Effector memory CD4-positive, alpha-beta T cell (primary cell): ENCODE measurements at places on chromosomes 16 and 17.

GRCh38 chr17:8803531-8804420, 4.6 kb upstream of the MFSD6L start:
- DNase-seq: no peak

DNA sequence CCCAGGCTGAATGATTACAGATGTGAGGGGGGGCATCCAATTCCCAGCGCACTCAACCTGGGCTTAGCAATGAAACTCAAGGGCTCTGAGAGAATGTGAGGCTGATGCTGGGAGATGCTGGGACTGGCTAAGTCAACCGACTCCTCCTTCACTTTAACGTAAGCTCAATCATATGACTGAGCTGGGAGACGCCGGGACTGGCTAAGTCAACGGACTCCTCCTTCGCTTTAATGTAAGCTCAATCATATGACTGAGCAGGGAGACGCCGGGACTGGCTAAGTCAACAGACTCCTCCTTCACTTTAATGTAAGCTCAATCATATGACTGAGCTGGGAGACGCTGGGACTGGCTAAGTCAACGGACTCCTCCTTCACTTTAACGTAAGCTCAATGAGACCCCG, 179.4 kb downstream of the VPS53 start:
- no peak for DNase-seq

GRCh38 chr16:58853854-58854791, 120.0 kb upstream of the GOT2 start:
- DNase-seq: no peak

GRCh38 chr17:57999496-58000017, 7.5 kb downstream of the SRSF1 start:
- DNase-seq: no peak

GRCh38 chr17:77437017-77437416, 296.2 kb downstream of the SEC14L1 start:
- DNase-seq: no peak

DNA sequence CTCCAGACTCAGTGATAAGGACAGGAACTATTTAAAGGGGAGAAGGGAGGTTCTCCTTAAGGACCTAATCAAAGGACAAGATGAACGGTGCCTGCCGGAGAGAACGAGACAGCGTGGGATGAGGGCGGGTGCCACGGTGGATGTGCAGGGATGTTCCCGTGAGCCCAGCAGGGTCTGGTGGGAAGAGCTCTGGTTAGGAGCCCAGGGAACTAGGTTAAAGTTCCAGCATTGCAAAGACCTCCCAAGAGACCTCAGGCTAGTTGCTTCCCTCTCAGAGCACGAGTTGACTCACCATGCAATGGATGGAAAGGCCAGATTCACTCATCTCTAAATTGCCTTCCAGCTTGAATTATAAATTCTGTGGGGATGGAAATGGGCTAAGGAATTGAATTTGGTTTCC, 14.7 kb downstream of the CCR7 start:
- DNase-seq: no peak

- DNase-seq: no peak
Measured at GRCh38 chr17:51820252-51820651, 338.3 kb downstream of the CA10 start.

GRCh38 chr17:41625602-41626001, 1.2 kb upstream of the KRT17 start:
- DNase-seq: no peak

DNA sequence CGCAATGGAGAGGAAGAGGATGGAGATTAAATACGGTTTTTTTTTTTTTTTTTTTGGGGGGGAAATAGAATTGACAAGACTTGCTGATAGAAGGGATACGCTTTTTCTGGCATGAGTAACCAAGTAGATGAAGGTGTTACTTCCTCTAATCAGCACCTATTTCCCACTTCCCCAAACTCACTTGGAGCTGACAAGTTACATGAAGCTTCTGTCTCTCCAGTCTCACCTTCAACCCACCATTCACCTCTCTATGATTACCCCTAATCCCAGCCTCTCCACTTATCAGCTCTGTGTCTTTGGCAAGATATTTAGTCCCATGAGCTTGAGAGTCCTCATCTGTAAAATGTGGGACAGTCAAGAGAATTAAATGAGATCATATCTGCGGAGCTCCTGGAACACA, 185.9 kb upstream of the HS3ST3A1 start:
- DNase-seq: no peak

DNA sequence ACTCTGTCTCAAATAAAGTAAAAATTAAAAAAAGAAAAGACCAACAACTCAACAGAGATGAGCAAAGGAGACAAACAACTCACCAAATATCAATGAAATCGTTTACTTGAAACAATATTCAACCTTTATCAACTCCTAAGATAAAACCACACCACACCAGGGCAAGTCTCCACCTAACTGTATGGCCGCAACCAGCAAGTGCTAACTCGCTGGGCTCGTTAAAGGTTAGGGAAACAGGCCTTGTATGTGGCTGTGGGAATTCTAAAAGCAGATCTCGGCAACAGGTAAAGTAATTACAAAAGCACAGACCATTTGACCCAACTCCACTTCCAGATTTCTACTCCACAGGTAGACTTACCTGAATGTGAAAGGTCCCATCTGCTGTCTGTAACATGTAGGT, 9.3 kb downstream of the ZCCHC14 start:
- no peak for DNase-seq

GRCh38 chr16:3782566-3782965, 65.2 kb upstream of the TRAP1 start:
- DNase-seq: no peak

DNA sequence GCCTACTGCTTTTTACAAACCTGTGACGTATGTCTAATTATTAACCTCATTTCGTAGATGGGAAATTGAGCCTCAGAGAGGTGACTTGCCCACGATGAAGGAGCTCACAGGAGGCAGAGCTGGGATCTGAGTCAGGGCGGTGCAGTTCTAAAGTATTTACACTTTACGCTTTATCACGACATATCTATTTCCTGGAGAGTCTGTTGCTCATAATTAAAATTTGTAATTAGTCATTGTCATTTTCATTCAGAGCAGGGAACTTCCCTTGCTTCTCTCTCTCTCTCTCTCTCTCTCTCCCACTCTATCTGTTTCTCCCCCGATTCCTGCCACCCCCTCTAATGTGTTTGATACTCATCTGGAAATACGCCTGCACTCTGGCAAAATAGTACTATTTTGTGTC, 5.9 kb downstream of the SLC5A11 start:
- DNase-seq: no peak

GRCh38 chr17:73011016-73011486, 81.4 kb downstream of the SLC39A11 start:
- no peak for DNase-seq

DNA sequence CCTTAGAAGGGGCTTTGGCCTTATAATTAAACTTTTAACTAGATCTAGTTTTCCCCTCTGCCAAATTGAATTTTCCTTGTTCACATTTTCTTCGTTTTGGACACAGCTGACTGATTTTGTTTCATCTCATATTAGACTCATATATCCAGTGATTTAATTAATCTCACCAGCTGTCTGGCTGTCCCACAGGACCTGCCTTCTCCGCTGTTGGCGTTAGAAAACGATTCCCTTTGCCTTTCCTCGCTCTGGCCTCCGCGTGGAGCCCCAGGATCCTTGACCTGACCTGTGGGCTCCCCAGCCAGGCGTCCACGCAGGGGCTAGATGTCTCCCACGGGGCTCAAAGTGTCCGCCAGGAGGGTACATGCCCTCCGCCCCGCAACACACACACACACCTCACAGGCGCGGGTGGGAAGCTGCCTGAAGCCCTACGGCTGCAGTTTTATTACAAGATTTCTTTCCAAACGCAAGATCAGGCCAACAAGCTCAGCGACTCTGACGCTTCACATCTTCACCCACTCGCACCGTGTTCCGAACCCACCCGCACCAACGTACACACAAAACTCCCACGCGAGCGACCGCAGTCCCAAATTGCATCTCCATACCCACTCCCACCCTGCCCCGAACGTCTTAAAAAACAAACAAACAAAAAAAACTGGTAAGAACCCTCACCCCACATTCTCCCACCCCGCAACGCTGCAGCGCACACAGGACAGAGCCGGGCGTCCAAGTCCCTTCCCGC, 1.1 kb downstream of the RPRML start:
- DNase-seq: no peak

DNA sequence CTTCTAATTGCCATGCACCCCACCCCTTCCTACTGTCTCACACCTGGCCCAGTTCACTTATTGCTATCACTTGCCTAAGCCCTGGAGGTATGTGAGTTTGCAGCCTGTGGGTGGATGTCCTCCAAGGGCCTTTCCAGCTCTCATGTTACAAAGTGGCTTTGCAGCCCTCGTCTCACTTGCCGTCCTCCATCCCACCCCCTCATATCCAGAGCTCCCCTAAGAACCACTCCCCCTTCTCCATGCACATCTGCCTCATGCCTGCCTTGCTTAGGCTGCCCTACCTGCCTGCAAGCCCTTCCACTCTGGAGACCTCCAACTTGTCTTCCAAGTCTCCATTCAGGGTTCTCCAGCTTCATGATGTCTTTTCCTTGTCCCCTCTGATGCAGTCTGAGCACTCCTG, 119.4 kb upstream of the NLRP1 start:
- DNase-seq: no peak

- no peak for DNase-seq
Measured at GRCh38 chr16:78094998-78095397, 4.5 kb upstream of the WWOX start.

DNA sequence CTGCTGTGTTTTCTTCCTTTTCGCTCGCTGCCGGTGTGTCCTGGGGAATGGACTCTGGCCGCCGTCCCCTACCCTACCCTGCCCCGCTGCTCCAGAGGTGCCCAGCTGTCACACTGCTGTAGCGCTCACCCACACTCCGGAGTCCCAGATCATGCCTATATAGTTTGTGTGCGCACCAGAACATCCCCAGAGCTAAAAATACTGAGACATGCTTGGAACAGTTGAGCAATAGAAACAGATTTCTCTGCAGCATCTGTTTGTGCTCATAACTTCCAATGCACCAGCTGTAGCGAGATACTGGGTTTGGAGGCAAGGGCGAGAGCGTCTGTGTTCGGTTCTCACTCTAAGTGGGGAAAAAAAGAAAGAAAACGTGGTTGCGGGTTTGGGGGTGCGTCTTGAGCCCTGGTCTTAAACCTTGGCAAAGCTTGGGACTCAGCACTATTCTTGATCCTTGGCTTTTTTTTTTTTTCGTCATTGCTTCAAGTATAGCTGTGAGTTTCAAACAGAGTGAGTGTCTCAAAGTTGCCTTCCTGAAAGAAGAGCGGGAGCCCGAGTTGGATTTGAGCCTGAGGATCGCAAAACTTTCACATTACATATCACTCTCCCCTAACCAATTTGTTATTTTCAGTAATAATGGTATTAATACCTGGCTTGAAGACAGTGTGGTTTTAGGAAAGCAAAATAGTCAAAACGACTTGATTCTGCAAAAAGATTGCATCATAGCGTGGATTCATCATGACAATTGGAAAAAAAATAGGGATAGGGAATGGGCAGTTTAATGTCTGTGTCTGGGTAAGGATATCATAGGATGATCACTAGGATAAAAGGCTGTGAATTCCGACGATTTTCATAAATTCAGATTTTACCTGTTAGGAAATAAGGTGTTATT, 621 bp downstream of the KCNJ2 start:
- DNase-seq: no peak

DNA sequence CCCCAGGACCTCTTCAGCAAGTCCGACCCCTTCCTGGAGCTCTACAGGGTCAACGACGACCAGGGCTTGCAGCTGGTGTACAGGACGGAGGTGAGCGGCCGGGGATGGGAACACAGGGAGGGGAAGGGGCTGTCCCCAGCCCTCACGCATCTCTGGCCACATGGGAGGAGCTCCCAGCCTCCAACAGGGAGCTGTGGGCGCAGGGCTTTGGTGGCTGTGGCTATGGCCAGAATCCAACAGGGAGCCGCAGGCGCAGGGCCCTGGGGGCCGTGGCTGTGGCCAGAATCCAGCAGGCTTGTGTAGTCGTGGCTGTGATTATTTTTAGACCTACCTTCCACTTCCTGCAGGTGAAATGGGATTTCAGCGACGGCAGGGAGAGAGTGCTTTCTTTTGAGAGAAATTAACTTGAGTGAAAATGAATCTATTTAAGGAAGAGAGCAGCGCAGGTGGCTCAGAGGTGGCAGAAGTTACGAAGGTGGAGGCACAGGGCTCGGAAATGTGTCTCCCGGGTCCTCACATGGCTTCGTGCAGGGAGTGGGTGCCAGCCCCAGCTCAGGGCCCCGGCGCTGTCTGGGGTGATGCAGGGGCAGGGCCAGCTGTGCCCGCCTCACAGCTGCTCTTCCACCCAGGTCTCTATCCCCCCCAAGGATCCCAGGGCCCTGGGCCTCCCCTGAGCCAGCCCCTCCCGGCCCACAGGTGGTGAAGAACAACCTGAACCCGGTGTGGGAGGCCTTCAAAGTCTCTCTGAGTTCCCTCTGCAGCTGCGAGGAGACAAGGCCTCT, 9.4 kb downstream of the CPNE7 start:
- no peak for DNase-seq

GRCh38 chr16:75043175-75043895, 44.5 kb downstream of the ZNRF1 start:
- DNase-seq: no peak

GRCh38 chr16:2949705-2950352, 14.2 kb upstream of the KREMEN2 start:
- no peak for DNase-seq

- DNase-seq: no peak
Measured at GRCh38 chr17:38656959-38657823, 17.6 kb downstream of the EPOP start.

DNA sequence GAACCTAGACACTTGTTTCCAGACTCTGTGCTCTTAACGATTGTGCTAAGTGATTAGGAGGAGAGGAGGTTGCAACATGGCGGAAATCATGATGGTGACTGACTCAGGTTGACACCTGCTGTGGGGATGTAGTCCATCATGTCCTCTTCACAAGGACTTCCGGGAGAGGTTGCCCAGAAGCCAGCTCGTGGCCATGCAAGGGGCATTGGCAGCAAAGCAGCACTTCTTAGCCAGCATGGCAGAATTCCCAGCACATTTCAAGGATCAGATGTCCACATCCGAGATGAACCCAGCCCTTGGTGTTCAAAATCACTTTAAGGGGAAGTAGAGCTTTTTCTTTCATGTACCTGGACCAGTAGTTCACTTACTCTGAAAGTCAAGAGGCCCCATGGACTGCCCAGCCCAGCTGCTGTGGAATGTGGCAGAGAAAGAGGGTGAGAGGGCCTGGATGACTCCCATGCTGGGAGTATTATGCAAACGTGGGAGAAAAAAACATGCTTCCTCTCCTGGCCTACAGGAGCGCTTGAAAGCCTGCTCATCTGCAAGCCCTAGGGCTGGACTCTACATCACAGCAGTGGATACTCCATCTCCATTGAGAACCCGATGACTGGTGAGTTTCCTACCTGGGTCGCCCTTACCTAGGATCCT, 65.5 kb downstream of the IRX6 start:
- no peak for DNase-seq

GRCh38 chr16:2955438-2955778, 8.7 kb upstream of the KREMEN2 start:
- no peak for DNase-seq
